ENCODE measurements at places on chromosomes 2 and 18.
A peak's percentile ranks its signal among the peaks of the same experiment; 100 is the strongest.

- no peak overlapping the region for H3K27ac ChIP-seq
- H3K4me1 ChIP-seq, result no peaks in the 10 kb centered on the region
- H3K27me3 ChIP-seq, result no peaks in the 10 kb centered on the region
- no peak for DNase-seq
These were observed 298.3 kb downstream of the RBM43 start for GRCh38 chr2:150963336-150963735.

GRCh38 chr2:63522950-63523349 lies 65.3 kb downstream of the WDPCP start:
- no peaks in the 10 kb centered on the region for H3K4me1 ChIP-seq
- H3K27me3 ChIP-seq, result no peaks in the 10 kb centered on the region
- DNase-seq, result no peak
- no peak overlapping the region for H3K4me3 ChIP-seq
- H3K27ac ChIP-seq, result no peak overlapping the region
- H3K36me3 ChIP-seq, result no peaks in the 10 kb centered on the region

DNA sequence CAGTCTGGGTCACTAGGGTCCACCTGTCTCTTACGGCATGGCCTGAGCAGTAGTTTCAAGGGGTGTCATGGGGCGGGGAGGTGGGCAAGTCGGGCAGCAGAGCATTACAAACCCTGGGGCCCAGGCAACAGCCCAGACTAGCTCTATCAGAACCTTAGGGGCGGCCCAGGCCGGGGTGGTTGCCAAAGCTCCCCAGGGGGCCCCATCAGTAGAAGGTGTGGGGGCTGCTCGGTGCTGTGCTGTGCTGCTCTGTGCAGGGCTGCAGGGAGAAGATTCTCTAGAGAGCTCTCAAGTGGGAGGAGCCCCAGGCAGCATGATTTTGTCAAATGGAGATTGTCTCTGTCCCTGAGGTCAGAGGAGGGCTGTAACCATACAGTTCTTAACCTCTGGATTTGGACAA lies 36.4 kb upstream of the SLC14A1 start:
- no peaks in the 10 kb centered on the region for H3K27me3 ChIP-seq
- H3K4me3 ChIP-seq, result peak overlapping the region; percentile 13
- peaks cover 17% of the 10 kb centered on the region for H3K4me1 ChIP-seq
- no peaks in the 10 kb centered on the region for H3K36me3 ChIP-seq

GRCh38 chr2:235381261-235381912 lies 112.5 kb upstream of the AGAP1 start:
- no peak overlapping the region for H3K4me3 ChIP-seq
- H3K27ac ChIP-seq, result no peak overlapping the region
- H3K36me3 ChIP-seq, result no peaks in the 10 kb centered on the region
- H3K4me1 ChIP-seq, result no peaks in the 10 kb centered on the region
- DNase-seq, result no peak

- no peaks in the 10 kb centered on the region for H3K36me3 ChIP-seq
- no peaks in the 10 kb centered on the region for H3K4me1 ChIP-seq
- H3K4me3 ChIP-seq, result no peak overlapping the region
- no peaks in the 10 kb centered on the region for H3K27me3 ChIP-seq
These were observed 179.1 kb downstream of the LDLRAD4 start for GRCh38 chr18:13397504-13398163.

- H3K36me3 ChIP-seq, result no peaks in the 10 kb centered on the region
- DNase-seq, result no peak
- H3K4me1 ChIP-seq, result no peaks in the 10 kb centered on the region
These were observed 375.2 kb downstream of the TRIB2 start for GRCh38 chr2:13091861-13092378.
